ENCODE measurements at places on chromosomes 6 and 20.
A peak's percentile ranks its signal among the peaks of the same experiment; 100 is the strongest.

DNA sequence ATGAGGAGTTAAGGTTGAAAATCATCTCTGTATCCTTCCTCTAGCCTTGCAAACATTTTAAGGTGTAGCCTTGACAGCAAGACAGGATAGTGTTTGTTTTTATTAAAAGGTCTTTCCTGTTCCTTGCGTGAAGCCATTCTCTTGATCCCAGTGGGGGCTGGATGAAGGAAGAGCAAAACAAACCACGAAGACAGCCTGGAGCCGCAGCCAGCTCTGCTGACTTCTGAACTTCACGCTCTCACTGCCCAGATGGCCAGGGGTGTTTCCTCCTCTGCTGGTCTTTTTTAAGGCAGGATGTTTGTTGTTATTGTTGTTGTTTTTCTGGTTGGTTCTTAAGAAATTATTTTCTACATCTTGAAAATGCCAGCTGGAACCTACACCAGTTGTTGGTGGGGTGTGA, 156.4 kb downstream of the MTHFD1L start:
- no peak for DNase-seq

- no peak for DNase-seq
These were observed 36.8 kb downstream of the MRPL14 start for GRCh38 chr6:44090465-44090864.

- DNase-seq, result no peak
These were observed 48.5 kb downstream of the FNDC1 start for GRCh38 chr6:159217595-159218275.

DNA sequence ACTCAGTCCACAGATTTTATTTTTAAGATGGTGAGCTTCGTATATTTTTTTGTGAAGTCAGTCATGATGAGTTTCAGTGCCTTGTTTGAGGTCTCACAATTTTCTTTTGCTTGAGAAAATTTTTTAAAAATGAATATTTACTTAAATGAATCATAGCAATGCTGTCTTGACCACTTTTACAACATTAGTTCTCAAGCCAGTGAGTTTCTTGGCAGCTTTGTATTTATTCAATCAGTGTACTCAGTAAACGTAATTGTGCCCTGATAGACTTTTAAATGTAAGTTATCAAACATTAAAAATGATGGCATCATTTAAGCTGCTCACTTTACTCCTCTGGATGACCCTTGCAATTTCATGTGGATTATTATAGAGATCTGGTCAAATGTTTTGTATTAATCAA, 261.4 kb downstream of the KHDC1L start:
- DNase-seq, result no peak

DNA sequence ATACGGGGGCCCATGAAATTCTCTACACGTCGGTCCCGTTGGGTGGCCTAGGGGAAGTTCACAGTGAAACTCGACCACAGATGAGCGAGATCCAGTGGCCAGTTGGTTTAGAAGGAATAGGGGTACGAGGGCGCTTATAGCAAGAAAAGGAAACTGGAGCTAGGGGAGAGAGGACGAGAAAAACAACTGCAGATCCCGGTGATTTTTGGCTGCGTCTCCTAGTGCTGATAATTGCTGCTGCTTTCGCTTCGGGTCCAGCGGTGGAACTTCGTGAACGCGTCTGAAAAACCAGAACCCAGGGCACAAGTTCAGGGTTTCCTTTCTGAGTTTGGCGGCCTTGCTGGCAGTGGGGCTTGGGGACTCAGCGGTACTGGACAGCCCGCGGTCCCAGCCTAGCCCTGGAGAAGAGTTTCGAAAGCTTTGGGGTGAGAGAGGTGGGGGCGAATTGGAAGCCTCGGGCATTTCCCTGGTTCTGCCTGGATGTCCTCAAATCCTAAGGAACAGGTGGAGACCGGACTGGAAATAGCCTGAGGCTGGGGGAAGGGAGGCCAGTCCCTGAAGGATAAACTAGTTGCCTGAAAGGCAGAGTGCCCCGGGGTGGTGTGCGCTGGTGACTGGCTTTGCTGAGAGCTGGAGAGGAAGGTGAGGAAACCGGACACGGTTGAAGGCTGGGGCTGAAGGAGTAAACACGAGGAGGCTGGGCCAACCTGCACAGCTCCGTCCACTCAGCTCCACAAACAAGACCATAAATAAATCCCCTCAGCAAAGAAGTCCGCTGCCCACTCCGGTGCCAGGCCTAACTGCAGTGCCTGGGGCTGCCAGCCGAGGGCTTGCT, 793 bp downstream of the GMPR start:
- DNase-seq, result no peak

DNA sequence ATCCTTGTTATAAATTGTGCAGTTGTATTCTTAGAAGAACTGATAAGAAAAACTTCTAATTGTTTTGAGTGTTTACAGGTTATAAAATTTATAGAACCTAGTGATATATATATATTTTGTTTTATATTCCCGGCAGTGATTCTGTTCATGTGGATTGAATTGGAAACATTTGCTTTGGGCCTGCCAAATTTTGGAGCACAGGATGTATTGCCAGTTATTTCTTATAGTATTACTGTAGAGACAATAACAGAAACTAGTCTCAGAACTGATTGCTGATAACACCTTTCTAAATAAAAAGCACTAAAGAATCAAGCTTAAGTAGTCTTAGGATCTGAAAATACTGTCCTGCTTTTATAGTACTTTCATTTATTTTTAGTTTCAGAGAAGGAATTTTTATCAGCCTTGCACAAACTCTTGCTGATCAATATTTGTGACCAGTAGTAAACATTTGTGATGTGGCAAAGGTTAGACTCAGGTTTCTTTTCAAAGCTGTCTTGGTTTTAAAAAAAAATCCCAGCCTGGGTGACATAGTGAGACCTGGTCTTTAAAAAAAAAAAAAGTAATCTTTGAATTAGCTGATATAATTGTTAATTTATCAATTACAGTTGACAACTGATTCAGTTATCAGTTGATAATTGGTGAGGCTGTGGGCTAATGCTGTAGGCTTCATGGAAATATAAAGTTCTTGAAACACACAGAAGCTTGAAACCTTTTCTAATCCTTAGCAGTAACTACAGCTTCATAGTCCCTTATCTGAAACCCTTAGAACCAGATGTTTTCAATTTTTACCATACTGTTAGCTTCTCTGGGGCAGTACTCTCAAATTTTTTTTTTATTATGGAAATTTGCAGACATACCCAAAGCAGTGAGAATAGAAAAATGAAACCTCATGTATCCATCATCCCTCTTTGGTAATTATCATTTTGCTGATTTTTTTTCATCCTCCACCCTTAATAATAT, 42.4 kb downstream of the RNGTT start:
- DNase-seq, result no peak

GRCh38 chr6:43842231-43842794, 72.3 kb downstream of the VEGFA start:
- no peak for DNase-seq

- DNase-seq, result no peak
These were observed 50.1 kb downstream of the MARCKS start for GRCh38 chr6:113907102-113907815.

GRCh38 chr6:4299476-4299875, 164.1 kb upstream of the ECI2 start:
- DNase-seq, result no peak

- no peak for DNase-seq
These were observed 9.8 kb downstream of the MAPK13 start for GRCh38 chr6:36139991-36140710.

DNA sequence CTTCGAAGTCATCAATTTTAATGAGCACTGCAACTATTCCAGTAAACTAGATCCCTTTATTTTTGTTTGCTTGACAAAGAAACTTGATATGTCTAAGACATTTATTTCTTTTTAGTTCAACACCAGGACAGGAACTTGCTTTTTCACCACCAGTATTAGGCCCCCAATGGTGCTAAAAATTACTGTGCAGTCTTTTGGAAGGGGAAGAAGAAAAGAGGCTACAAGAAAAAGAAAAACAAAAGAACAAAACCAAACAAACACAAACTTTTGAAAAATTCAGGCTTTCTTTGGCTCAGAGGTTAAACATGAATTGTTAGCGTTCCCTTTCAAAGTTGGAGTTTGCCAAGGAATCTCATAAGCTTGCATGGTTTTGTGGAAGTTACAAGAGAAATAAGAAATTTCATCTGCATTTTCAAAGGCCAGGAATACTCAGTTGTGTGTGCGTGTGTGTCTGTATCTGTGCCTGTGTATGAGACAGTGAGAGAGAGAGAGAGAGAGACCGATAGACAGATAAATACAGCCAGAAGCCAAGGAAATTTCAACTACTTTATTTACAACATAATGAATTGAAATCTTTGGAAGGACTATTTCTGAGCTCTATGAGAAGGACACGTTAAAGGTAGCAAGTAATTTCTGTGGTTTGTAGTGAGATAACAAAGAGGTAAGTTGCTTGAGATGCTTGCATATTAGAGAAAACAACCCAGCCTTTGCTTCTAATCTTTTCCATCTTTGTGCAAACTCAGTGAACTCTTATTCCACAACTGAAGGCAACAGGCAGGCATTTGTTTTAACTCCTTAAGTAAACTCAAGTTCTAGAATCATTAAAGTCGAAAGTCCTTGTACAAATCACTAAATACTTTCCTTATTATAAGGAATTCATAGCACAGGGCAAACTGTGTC, 171.0 kb upstream of the CITED2 start:
- DNase-seq, result no peak

DNA sequence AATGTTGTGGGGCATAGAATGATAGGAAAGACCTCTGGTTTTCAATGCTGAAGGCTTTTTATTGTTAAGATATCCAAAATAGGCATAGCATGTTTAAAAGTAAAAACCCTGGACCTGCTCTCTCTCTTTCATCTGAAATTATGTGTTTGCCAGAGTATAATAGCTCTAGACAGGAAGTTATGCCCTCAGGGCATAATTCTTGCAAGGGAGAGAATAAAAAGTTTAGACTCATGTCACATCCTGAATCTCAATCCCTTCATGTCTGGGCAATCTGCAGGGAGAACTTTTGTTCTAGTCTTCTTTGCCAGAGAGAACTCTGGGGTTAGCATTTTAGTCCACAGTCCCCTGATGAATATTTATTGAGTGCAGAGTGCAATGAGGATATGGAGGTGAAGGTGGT, 297.3 kb upstream of the FLRT3 start:
- DNase-seq, result no peak

DNA sequence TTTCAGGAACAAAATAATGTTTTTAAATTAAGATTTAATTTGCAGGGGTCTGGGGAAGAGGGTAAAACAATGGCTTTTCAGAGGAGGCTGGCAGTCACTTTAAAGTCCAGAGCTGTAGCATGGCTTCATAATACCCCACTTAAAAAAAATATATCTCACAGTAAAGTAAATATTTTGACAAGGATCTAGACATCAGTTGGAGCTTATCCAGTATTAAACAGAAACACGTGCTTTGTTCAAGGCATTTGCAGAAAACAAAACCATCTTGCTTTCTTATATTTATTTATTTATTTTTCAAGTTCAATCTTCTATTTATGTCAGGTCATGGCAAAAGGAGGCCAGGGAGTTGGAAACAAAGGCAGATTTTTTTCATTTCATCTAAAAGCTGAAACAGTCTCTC, 53.3 kb upstream of the PRL start:
- DNase-seq, result no peak

GRCh38 chr6:24517659-24518543, 23.1 kb downstream of the ALDH5A1 start:
- peak; percentile 35 for DNase-seq

DNA sequence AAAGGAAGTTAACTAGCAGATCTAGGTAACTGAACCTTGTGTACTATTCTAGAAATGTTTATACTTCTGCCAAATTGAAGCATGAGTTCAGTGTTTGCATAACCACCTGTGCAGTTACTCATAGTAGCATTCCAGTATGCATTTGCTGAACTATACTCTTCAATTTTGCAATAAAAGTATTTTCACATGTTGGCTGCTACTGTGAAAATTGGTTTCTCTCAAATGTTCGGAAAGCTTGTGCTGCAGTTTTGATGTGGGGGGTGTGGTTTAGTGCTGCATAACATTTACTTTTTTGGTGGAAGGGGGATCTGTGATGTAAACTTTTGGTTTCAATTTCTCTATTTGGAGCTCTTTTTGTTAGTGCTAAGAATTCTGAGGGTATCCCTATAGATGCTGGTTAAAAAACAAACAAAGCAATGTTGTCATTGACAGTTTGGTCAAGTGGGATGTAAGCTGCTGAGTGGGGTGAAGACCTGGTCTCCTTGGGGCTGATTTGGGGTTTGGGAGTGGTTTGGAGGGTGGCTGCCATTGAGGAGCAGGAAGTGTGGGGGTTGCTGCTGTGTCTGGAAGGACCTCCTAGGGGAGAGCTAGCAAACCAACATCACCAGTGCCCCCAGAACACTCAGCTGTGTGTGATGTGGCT, 87.8 kb downstream of the CARMIL1 start:
- DNase-seq, result peak; percentile 55

DNA sequence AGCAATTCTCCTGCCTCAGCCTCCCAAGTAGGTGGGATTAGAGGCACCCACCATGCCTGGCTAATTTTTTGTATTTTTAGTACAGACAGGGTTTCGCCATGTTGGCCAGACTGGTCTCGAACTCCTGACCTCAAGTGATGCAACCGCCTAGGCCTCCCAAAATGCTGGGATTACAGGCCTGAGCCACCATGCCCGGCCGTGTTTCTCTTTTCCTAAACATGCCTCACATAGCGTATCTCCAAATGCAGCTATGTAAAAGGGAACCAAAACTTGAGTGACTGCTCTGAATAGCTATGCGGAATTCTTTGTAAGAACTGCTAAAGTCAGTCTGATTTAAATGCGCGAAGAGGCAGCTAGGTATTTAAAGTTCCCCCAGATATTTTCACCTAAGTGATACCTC, 20.5 kb downstream of the BPIFA2 start:
- no peak for DNase-seq

DNA sequence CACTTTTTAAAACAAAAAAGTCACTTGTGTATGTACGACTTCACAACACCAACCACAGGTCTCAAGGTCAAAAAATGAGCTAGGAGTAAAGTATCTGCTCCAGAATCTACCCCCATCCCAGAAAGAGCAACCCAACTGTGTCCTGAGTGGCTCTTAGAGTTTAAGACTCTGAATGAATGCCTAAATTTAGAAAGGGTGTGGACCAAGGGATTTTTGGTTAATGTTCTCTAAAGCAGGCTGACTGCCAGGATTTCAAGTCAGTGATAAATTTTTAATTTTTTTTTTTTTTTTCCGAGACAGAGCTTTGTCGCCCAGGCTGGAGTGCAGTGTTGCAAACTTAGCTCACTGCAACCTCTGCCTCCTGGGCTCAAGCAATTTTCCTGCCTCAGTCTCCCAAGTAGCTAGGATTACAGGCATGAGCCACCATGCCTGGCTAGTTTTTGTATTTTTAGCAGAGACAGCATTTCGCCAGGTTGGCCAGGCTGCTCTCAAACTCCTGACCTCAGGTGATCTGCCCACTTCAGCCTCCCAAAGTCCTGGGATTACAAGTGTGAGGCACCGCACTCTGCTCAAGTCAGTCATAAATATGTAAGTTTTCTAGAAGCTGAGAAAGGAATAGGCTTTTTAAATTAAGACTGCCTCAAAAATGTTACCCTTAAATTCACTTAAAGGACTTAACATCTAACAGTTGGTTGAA, 20.2 kb downstream of the STAU1 start:
- DNase-seq, result no peak

- no peak for DNase-seq
These were observed 96.7 kb downstream of the EDN1 start for GRCh38 chr6:12386816-12387215.

DNA sequence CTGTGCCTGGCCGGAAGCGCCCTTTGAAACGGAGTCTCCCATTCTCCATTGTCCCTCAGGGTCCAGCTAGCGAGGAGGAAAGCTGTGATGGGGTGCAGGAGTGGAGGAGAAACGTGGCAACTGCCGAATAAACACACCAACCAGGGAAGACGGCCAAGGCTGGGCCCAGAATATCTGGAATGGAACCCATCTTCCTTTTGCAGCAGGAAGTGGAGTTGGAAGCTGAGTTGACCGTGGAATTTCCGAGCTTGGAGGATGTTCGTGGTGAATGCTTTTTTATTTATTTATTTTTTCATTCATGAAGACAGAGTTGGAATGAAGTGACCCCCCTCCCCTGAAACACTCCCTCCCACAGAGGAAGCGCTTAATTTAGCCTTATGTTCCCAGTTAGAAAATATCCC, 105.6 kb upstream of the RNF24 start:
- DNase-seq, result no peak

All from stimulated activated effector memory CD8-positive, alpha-beta T cell treated with anti-CD3 and anti-CD28 coated beads, Interleukin-12 subunit alpha, Interleukin-12 subunit beta, amount 100 ng/mL, for 72 hours (primary cell).